Endothelial cell (in vitro differentiated cells): ENCODE measurements at places on chromosomes 12 and 14.

GRCh38 chr12:87233671-87234070 is 795.5 kb downstream of the C12orf50 start:
- no peak for DNase-seq

GRCh38 chr12:53046655-53047220 is 3.1 kb upstream of the TNS2 start:
- peak; percentile 60 for DNase-seq

- no peak for DNase-seq
Measured at GRCh38 chr14:104788161-104788818, 7.3 kb downstream of the AKT1 start.

DNA sequence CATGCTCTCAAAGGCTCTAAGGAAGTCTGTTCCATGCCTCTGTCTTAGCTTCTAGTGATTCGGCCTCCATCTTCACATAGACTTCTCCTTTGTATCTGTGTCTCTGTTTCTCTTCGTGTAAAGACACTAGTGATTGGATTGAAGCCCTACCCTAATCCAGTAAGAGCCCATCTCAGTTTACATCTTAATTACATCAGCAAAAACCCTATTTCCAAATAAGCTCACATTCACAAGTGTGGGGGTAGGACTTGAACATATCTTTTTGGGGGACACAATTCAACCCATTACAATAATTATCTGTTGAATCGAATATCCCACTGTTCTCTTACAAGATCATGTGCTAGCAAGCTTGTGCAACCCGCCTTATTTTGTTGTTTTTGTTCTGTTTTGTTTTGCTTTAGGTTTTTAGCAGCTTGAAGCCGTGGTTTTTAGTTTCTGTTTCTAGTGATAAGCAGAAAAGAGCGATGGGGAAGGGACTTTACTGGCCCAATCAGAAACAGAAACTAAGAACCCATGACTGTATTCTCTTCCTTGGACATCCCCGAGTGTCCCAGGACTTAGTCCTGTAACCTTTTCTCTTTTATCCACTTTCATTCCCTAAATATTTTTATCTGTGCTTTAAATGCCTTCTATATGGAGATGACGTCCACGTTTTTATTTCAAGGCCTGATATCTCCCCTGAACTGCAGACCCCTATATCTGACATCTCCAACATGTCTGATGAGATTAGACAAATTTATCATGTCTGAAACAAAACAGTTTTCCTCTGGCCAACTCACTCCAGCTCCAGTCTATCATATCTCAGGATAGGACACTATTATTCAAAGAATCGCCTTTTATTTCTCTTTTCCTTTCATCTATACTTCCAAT is 353.0 kb downstream of the CCDC91 start:
- no peak for DNase-seq

DNA sequence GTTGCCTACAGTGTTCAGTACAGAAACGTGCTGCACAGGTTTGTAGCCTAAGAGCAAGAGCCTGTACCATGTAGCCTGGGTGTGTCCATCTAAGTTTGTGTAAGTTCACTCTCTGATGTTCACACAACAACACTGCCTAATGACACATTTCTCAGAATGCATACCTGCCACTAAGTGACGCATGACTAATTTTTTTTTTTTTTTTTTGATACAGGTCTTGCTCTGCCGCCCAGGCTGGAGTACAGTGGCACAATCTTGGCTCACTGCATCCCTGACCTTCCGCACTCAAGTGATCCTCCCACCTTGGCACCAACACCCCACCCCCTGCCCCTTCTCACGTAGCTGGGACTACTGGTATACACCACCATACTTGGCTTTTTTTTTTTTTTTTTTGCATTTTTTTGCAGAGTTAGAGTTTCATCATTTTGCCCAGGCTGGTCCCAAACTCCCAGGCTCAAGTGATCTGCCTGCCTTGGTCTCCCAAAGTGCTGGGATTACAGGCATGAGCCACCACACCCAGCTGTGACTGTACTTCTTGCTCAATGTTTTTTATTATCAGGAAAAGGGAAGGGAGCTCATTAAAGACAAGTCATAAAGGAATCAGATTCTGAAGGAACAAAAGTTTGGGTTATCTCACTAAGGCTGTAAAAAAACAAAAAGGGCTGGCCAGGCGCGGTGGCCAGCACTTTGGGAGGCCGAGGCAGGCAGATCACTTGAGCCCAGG is 10.0 kb upstream of the CDC42BPB start:
- no peak for DNase-seq

- DNase-seq: no peak
Measured at GRCh38 chr12:14959126-14959440, 2.3 kb downstream of the ARHGDIB start.

DNA sequence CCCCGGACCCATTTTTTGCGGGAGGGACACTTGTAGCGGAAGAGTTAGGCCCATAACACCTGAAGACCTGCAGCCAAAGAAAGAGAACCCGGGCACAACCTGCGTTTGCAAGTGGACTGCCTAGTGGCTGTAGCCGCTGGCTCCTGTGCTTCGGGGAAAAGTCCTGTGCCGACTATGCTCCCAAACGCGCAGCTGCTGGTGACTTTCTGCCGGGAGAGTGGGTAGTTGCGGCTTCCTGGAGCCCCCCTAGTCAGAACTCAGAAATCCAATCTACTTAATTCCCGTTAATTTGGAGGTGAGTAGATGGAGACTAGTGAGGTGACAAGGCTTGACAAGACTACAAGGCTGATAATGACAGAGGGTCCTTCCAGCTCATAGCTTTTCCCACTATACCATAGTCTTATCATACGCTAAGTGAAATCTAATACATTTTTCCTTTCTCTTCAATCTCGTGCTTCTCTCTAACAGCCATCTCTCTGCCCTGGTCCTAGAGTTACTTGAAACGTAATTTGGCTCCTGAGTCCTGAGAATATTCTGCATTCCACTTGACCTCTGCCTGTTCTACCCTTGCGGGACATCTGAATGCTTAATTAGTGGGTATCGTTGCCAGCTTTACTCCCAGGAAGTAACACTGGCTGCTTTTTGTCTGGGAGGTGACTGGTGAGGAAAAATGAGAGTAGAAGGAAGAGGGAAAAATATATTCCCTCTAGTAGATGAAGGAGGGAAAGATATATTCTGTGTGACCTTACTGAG is 556 bp downstream of the MTHFD1 start:
- DNase-seq: peak; percentile 28

GRCh38 chr12:27899151-27899661 is 73.3 kb downstream of the PTHLH start:
- DNase-seq: no peak

DNA sequence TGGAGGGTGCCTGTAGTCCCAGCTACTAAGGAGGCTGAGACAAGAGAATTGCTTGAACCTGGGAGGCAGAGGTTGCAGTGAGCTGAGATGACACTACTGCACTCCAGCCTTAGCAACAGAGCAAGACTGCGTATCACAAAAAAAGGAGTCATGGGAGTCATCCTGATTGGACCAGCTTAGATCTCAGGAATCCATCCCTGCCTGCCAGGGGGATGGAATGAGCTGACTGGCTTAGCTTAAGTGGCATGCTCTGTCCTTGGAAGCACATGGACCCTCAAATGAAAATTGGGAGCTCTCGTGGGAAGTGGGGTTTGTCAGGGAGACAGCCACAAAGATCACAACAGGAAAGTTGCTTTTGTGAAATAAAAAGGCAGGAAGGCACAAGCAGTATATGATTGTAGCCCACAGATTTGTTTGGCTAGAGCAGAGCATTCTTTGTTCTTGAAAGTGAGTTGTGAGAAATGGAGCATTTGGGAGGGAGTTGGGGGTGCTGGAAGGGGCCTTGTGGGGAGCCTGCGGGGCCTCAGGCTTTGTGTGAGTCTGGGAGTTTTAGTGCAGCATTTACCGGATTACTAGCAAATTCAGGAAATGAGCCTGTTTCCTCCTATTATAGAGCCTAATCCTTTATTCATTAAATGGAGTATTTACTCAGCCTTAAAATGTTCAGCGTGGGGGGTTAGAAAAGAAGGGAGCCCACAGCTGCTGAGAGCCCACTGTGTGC is 30.7 kb downstream of the DGLUCY start:
- peak; percentile 18 for DNase-seq

- no peak for DNase-seq
Measured at GRCh38 chr12:109744986-109745942, 31.6 kb downstream of the FAM222A start.

GRCh38 chr12:60119327-60119726 is 523.5 kb downstream of the SLC16A7 start:
- no peak for DNase-seq

GRCh38 chr12:101792046-101792931 is 38.5 kb downstream of the GNPTAB start:
- no peak for DNase-seq

- DNase-seq: no peak
Measured at GRCh38 chr14:29906256-29906870, 21.3 kb downstream of the PRKD1 start.

DNA sequence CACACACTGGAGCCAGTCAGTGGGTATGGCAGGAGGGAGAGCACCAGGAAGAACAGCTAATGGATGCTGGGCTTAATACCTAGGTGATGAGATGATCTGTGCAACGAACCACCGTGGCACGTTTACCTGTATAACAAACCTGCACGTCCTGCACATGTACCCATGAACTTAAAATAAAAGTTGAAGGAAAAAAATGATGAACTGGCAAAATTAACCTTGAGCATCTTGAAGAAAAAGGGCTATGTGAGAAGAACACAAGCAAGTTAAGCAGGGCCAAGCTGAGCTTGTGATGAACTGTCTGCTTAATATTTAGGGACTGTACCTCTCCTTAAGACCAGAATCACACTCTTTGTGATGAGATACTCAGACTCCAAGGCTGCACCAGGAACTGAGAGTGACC is 70.0 kb downstream of the TTC6 start:
- no peak for DNase-seq

DNA sequence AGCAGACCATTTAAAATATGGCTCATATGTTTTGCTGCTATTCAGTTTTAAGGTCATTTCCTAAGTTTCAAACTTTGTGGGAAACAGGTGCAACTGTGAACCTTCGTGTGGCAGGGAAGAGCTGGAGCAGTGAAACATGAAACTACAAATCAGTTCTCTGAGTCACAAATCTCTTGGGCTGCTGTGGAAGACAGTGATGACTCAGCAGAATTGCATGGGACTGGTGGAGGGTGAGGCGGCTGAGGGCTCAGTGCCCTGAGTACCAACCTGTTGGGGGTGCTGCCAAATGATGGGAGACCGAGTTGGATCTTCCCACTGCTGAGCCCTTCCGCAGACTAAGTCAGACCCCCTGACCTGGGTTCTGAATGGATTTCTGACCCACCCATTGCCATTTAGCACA is 8.4 kb upstream of the CALM1 start:
- no peak for DNase-seq

- no peak for DNase-seq
Measured at GRCh38 chr12:2265461-2266167, 212.8 kb downstream of the CACNA1C start.

GRCh38 chr12:2629051-2629450 is 165.7 kb upstream of the FKBP4 start:
- no peak for DNase-seq

DNA sequence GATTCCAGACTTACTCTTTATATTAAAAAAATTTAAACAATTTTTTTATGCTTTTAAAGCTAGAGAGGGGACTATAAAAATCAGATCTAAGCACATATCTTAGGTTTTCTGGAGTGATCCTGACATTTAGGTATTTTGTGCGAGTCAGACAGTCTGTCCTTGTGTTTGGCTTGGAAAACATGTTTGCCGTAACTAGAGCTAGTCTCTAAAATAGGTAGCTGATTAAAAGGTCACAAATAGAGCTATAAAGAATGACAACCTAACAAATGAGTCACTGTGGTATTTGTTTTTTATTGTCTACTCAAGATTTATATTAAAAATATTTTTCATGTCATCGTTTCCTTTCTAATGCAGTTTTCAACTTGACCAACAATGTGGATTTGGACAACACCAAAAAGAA is 73.4 kb downstream of the MNAT1 start:
- DNase-seq: no peak

- DNase-seq: no peak
Measured at GRCh38 chr12:69843608-69844007, 18.6 kb downstream of the MYRFL start.

GRCh38 chr12:9647825-9648700 is 21.4 kb upstream of the CLEC2D start:
- peak; percentile 76 for DNase-seq

DNA sequence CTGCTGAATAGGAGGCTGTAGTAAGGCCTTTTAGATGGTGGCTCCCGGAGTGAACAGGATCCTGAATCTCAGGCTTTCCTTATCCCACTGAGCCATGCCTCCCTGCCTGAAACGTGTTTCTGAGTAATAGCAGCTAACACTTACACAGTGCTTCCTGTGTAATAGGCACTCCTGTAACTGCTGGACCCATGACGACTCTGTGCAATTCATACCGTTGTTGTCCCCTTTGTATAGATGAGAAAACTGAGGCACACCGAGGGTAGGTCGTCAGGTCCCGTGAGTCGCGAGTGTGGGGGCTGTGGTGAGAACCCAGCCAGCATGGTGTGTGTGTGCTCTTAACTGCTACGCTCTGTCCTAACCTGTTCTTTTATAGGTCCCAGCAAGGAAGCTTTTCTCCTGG is 193.6 kb downstream of the CACNA1C start:
- DNase-seq: no peak

DNA sequence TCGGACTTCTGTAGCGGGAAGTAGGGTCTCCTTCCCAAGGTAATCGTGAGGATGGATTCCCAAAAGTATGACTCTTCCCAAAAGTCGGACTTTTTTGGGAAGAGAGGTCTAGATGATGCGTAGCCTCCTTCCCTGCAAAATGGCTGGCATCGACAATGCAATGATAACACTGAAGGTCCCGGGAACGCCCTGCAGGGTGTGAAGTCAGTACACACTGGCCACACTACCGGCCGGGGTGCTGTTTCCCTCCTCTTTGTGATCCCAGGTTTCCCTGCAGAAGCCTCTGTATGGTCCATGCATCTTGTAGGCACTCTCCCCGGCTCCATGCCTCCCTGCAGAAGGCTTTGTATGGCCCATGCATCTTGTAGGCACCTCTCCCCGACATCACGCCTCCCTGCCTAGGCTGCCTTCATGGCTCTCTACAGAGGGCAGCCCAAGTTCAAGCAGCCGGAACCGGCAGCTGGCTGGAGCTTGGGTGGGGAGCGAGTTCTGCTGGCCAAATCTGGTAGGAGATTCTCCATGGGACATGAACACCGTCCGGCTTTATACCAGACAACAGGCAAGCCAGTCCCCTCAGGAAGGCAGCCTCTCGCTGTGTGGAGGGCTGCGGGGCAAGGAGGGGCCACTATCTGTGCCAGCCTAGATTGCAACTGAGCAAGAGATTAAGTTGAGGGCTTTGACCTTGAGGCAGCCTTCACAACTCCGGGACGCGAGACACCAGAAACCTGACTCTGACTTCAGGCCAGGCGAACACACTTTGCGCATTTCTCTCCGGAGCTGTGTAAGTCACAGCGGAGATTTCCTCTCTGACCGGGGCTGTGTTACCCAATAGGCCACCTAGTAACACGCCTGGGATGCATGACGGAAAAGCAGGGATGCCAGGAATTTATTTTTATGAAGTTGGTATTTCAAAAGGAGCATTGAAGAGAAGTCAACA is 23.5 kb downstream of the FZD10 start:
- DNase-seq: no peak

GRCh38 chr12:57280211-57281062 is 29.4 kb upstream of the STAC3 start:
- DNase-seq: no peak
